SJCRH30 (cell line): ENCODE measurements at places on chromosomes 1 and 21. TPM values are rescaled to one million over a fixed set of nuclear protein-coding genes. Genes with fewer than 3 reads are reported as not detected.

Gene ZC3H12A
- 5.1 and 7.7 TPM in 2 replicates for total RNA-seq

Gene CXADR
- total RNA-seq: 1.7 and 2.1 TPM in 2 replicates

Gene IFI44L
- 0.43 and 0.67 TPM in 2 replicates for total RNA-seq

Gene DNAH14
- 70.4 and 77.2 TPM in 2 replicates for total RNA-seq

Gene SYT11
- total RNA-seq: 6.8 and 6.9 TPM in 2 replicates

DNA sequence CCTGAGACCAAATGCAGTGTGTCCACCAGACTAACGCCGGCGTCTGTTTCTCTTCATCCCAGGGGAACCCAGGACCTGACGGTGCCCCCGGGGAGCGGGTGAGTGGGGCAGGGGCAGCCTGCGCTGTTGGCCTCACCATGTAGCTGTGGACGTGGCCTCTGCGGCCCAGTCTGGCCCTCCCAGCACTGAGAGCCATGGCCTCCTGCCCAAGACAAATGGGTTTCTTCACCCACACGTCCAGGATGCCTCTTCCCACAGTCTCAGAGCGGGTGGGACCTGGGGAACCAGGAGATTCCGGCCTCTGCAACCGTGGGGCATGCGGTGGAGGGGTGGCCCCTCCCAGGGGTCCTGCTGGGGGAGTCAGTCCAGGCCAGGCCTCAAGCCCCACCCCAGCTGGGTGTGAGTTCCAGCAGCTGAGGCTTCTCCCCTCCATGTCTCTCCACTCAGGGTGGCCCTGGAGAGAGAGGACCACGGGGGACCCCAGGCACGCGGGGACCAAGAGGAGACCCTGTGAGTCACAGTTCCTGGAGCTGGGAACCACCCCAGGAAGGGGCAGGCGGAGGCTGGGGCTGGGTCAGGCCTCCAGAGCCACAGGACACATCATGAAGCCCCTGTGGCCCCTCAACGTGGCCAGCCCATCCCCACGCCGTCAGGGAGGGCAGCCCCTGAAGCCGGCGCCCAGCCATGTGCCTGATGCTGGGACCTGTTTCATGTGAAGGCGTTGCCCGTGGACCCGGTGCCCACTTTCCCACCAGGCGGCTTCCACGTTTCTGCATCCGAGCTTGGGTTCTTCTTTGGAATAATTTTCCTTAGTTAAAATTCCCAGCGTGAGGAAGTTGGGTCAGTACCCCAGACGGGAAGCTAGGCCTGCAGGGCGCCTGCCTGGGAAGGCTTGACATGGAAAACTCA, 11.0 kb downstream of the COL6A1 start:
- DNase-seq: peak; percentile 1

DNA sequence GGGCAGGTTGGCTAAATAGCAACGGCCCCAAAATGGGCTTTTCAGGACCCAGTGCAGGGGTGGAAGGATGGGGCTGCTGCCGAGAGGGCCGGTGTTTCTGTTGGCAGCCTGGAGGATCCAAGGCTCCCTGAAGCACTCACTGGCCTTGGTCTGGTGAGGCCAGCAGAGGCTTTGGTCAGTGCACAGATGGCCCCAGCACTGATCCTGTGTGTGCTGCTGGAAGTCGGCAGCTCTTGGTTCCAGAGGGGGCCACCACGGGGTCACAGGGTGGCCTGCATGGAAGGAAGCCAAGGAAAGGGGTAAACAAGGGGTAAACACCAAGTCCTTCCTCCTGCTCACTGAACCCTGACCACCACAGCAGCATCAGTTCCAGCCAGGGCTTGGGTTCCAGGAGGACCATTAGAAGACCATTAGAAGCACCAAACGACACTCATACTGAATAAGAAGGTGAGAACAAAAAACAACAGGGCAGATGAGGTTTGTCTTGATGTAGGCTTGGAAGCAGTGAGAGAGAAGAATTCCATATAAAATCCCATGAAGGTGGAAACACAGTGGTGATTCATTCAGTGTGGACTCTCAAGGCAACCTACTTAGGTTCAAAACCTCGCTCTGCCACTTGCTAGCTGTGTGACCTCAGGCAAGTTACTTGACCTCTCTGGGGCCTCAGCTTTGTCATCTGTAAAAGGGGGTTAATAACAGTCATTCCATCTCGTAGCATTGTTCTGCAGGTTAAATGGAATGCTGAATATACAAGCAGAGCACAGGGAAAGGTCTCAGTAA, 184.5 kb downstream of the RUNX1 start:
- no peak for DNase-seq

GRCh38 chr1:154807048-154807591, 63.0 kb downstream of the KCNN3 start:
- DNase-seq: peak; percentile 40

DNA sequence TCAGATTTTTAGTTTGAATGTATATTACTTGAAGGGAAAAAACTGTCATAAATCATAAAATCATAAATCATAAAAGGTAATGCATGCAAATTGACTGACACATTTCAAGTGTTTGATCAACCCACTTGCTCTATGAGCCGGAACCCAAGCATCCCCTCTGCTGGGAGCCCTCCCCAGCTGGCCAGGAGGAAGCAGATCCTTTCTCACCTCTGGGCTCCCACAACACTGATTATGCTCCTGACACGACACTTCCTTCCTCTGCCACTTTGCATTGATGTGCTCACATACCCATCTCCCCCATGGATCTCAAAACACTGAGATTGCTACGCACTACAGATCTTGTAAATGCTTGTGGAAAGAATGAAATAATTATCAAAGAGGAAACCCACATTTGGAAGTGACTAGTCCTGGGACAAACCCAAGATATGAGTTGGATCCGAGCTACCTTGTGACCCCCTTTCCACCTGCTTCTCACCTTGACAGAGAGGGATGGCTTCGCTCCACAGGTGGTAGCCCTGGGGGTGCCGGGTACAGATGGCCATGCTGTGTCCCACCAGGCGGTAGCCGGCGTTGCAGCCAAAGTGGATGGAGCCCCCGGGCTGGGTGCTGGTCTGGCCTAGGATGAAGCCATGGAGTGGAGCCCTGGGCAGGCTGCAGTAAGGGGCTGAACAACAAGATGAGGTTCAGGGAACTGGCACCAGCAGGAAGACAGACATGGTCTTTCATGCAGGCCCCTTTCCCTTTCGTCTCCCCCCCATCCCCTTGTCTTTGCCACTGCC, 104.6 kb downstream of the ZSCAN20 start:
- no peak for DNase-seq

- DNase-seq: no peak
Measured at GRCh38 chr1:207453710-207454045, 450 bp upstream of the CR2 start.

DNA sequence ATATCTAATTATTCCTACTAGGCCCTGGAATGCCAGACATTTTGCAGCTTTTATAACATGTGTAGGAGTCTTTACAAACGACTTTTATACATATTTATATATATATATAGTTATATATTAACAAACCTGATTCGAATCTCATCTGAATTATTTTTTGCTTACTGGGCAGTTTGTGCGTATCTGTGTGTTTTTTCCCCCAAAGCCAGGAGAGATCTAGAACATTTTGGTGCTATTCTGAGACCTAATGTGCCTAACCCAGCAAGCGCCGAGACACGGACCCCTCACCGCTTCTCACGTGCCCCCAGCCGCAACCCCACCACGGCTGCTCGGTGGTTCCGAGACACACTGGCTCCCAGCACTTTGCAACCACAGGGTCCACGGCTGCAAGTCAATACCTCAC, 54.8 kb downstream of the CASZ1 start:
- DNase-seq: no peak
